ENCODE measurements at places on chromosomes 13 and 19.

DNA sequence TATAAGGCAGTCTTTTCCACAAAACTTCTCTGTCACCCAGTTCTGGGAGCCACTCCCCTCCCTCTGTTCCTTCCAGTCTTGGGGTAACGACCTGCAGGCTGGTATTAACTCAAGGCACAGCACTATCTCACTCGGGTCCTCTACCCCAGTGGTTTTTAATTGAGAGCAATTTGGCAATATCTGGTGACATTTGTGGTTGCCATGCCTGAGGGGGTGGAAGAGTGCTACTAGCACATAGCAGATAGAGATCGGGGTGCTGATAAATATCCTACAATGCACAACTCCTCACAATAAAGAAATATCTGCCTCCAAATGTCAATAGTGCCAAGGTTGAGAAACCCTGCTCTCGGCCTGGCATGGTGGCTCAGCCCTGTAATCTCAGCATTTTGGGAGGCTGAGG, 117.7 kb upstream of the ABCC4 start:
- no peak for ATAC-seq

- ATAC-seq: no peak
Observed at GRCh38 chr19:41457241-41457640, 14.3 kb downstream of the ERICH4 start.

DNA sequence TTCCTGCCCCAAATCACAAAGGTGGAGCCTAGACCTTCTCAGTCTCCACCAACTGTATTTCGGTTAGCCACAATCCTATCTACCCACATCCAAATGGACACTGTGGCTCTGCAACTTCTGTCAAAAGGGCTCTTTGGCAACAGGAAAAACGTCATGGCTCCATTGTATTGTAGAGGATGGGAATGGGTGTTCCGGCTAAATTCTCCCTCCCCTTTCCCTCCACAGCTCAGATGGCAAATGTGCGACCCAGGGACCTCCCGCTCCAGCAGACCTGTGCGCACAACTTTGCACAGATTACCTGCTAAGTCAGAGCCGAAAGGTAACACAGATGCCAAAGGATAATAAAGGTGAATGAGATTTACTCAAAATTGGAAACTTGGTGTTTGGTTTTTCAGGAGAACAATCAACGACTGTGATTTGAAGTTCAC, 968 bp upstream of the KL start:
- peak; percentile 18 for ATAC-seq

DNA sequence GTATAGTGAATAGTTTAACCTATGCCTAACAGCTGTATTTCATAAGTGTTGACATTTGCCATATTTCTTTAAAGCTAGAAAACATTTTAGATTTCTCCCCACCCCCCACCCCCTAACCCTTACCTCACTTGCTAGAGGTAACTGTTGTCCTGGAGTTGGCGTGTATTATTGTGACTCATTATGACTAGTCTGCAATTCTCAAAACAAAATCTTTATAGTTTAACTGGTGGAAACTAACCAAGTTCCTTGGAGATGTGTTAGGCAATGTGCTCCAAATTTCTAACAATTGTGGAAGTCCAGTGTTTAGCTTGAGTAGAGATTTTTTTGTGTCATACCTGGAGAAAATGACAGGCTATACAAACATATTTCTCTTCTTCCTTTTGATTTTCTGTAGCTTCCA, 38.0 kb downstream of the KCTD4 start:
- no peak for ATAC-seq

GRCh38 chr13:39397226-39397895, 205.6 kb downstream of the LHFPL6 start:
- ATAC-seq: no peak

- no peak for ATAC-seq
Observed at GRCh38 chr13:34224877-34225276, 406.9 kb downstream of the RFC3 start.

GRCh38 chr13:95870421-95870820, 182.8 kb downstream of the UGGT2 start:
- ATAC-seq: no peak

DNA sequence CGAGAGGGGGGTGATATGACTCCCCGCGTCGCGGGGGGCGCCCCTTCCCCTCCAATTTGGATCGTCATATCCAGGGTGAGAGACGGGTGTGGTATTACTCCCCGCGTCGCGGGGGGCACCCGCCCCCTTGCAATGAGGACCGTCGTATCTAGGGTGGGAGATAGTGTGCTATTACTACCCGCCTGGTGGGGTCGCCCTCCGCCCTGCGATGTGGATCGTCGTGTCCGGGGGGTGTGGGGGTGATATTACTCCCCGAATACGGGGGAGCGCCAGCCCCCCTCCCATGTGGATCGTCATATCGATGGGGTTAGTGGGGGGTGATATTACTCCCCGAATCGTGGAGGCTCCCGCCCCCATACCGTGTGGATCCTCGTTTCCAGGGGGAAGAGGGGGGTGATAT, 29.2 kb upstream of the RGCC start:
- ATAC-seq: no peak

- peak; percentile 95 for ATAC-seq
Observed at GRCh38 chr19:5281588-5281987, 59.0 kb downstream of the PTPRS start.

DNA sequence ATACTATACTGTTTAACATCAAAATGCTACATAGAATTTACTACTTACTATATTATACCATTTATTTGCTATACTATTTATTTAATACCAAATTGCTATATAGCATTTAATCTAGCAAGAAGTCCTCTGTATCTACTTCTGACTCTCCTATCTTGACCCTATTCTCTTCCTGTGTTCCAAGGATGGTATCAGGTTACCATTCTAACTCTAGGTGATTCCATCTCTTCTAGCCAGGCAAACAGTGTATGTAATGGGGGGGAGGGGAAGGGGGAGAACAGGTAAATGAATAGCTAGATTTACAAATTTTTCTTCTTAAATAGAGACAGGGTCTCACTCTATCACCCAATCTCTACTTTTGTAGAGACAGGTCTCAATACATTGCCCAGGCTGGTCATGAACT, 200.3 kb downstream of the DIAPH3 start:
- ATAC-seq: no peak

- ATAC-seq: peak; percentile 81
Observed at GRCh38 chr19:49136771-49137171, 17.4 kb downstream of the PPFIA3 start.

GRCh38 chr13:22893204-22893603, 287.6 kb upstream of the SGCG start:
- no peak for ATAC-seq

DNA sequence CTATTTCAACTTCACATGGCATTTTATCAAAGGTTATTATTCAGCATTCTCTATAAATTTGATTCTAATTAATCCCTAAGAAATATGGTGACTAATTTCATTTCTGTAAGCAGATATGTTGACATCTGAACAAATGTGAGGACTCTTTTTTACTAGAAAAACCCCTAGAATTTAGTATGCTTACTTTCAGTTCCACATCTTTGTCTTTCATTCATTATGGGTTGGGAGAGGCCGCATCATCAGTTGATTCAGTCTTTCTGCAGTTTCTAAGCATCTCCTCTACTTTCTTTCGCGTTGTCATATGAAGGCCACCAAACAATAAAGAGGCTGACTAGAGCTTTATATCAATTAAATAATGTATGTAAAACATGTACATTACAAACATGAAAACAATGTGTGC, 55.4 kb upstream of the MTIF3 start:
- ATAC-seq: no peak

DNA sequence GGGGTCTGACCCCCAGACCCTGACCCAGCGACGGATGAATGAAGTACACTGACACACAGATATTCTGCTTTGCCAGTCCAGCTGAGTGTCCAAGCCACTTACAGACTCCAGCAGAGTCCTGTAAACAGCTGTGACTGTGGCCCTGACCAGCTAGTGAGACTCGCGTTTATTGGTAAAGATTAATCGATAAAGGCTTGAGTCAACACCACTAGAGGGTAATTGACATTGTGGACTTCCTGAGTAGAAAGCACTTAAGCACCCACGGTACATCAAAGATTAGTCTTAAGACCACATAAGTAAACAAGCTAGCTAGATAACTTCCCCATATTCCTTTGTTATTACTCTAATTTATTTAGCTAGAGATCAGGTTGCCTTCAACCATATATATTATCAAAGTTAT, 146.0 kb downstream of the OXGR1 start:
- ATAC-seq: no peak

- no peak for ATAC-seq
Observed at GRCh38 chr19:4914736-4915501, 5.6 kb downstream of the UHRF1 start.

- ATAC-seq: no peak
Observed at GRCh38 chr19:28670836-28671235, 542.1 kb downstream of the UQCRFS1 start.

DNA sequence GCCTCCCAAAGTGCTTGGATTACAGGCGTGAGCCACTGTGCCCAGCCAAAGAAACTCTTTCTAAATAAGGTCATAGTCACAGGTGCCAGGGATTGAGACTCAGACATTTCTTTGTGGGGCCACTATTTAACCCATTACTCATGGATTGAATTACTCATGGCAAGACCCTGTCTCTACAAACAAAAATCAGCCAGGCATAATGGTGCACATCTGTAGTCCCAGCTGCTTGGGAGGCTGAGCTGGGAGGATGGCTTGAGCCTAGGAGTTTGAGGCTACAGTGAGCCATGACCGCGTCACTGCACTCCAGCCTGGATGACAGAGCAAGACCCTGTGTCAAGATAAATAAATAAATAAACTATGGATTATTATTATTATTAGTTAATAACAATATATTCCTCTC, 3.6 kb upstream of the KLF2 start:
- no peak for ATAC-seq

DNA sequence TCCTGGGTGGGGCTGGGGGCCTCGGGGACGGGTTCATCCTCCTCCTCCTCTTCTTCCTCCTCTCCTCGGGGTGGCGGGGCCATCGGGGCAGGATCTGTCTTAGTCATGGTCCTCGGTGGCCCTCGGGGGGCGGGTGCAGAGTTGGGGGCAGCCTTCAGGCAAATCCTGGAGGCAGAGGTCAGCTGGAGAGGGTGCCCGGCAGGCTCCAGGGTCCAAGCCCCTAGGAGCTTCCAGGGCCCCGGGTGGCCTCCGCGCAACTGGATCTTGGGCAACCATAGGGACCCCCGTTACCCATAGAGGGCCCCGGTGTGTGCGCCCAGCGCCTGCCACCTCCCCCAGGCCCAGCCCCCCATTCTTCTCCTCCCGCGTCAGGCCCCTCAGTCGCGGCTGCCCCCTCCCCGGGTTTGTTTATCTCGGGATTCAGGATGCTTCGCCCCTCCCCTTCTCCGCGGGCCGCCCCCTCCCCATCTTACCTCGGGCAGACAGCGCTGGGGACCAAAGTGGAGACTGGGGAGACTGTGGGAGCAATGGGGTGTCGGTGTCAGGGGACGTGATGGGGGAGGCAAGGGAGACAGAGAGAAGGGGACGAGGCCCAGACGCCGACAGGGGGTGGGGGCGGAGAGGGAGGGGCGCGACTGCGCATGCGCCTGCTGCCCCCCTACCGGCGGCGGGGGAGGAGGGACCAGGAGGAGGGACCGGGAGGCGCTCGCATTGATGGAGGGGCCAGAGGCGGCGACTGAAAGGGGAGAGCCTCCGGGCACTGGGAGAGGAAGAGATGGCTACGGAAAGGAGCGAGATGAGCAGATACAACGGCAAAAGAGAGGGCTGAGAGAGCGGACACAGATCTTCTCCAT, at the start of gene CLIP3:
Gene CLIP3 (minus strand): TSS at position 623 of the 854 bp plus-strand sequence. CDS start 516 bp downstream, at position 107.
- peak; percentile 87 for ATAC-seq

DNA sequence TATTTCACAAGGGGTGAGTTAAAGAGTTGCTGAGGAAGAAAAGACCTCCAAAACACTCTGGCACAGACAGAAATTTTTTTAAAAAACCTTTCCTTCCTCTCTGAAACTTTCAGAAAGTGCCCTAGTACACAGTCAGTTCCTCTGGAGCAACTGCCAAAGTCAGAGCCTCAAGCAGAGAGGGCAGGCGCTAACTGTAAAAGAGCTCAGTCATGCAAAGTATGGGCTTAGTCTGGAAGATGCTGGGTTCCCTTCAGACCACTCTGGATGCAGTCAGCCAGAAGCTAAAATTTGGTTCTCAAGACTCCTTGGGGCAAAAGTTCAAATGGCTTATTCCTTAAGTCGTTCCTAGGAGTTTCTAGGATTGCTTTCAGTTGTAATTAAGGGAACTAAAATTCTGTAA, 671.6 kb downstream of the PCDH9 start:
- no peak for ATAC-seq

DNA sequence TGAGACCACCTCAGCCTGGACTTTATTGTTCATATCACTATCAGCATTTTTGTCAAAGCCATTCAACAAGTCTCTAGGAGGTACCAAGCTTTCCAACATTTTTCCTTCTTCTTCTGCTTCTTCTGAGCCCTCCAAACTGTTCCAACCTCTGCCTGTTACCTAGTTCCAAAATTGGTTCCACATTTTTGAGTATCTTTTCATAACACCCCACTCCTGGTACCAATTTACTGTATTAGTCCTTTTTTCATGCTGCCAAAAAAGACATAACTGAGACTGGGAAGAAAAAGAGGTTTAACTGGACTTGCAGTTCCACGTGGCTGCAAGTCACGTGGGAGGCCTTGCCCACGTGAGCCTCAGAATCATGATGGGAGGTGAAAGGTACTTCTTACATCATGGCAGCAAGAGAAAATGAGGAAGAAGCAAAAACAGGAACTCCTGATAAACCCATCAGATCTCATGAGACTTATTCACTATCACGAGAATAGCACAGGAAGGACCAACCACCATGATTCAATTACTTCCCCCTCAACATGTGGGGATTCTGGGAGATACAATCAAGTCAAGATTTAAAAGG, 215.1 kb downstream of the PCDH17 start:
- ATAC-seq: no peak

DNA sequence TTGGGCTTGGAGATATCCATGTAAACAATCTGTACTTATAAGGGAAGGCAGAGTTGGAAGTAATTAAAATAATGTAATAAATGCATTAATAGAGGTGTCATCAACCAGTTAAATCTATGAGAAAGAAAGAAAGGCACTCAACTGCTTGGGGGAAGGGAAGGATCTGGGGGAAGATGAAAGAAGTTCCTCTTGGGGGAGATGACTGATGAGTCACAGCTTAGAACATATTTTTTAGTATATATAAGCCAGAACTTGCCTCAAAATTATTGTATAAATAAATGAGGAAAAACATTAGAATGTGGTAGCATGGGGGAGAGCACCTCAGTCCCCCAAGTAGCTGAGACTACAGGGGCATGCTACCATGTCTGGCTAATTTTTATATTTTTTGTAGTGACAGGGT, 205.8 kb downstream of the GGACT start:
- no peak for ATAC-seq

GRCh38 chr19:45701676-45702075, 9.2 kb downstream of the QPCTL start:
- no peak for ATAC-seq

DNA sequence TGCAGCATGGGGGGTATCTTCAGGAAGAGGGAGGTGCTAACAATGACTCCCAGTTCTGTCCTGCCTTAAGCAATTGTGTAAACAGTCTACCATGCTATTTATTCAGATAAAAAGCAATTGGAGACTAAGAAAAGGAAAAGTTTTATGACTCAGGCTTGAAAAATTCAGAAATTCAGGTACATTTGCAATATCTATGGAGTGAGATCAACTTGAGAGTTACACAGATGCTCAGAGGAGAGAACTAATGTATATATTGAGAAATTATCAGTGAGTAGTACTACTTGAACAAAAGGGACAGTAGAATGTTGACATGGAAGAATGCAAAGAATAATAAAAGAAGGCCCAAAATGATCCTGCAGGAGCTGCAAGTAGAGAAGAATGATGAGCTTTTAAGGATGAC, 277.6 kb upstream of the DACH1 start:
- no peak for ATAC-seq

GRCh38 chr13:94333131-94333820, 146.2 kb downstream of the DCT start:
- no peak for ATAC-seq

Measured in gastroesophageal sphincter (tissue), 4 donors.